ENCODE measurements at places on chromosomes 6 and 20. TPM values are rescaled to one million over a fixed set of nuclear protein-coding genes. Genes with fewer than 3 reads are reported as not detected.
A peak's percentile ranks its signal among the peaks of the same experiment; 100 is the strongest.

Gene STMND1
- total RNA-seq: not detected

Gene TREML4
- not detected for total RNA-seq

DNA sequence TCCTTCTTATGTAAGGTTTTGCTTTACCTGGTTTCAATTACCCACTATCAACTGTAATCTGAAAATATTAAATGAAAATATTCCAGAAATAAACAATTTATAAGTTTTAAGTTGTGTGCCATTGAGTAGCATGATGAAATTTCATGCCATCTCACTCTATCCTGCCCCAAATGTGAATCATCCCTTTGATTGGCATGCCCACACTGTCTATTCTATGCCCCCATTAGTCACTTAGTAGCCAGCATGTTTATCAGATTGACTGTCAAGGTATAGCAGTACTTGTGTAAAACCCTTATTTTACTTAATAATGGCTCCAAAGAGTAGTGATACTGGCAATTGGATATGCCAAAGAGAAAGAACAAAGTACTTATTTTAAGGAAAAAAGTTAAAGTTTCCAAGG lies 403.8 kb downstream of the ADGRB3 start:
- DNase-seq: no peak

DNA sequence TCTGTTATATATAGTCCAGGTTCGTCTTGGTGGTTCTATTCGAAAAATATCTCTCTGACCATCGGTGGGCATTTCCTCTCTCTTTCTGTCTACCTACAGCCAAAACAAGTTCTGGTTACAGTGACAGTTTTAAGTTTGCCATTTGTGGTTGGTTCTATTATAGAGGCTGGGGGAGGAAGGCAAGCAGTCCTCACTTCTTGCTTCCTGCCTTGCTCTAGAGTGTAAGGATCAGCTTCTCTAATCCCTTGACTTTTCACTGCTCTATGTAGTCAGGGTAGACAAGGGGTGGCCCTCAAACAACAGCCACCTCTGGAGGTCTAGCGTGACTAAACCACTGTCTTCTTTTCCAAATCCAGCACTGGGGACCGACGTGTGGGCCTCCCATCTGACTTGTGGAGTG lies 16.1 kb downstream of the E2F3 start:
- DNase-seq: no peak

Gene EPPIN
- not detected for total RNA-seq

- peak; percentile 39 for DNase-seq
These were observed 50.7 kb upstream of the SIRPA start for GRCh38 chr20:1844325-1845162.

Gene SIRPB2
- total RNA-seq: 3.2 TPM

DNA sequence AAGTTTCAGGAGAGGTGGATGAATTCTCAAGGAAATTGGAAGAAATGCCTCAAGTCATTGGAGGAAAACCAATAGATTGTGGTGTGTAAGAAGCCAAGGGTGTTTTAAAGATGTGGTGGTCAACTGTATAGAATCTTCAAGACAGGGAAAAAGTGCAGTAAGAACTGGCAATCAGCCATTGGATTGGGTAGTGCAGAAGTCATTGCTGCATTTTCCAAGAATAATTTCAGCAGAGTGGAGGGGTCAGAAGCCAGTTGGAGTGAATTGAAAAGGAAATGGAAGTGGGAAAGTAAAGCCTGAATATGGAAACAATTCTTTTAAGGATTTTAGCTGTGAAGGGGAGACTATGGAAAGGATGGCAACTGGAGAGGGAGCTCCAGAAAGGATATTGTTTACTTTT lies 128.2 kb upstream of the TMEM170B start:
- DNase-seq: no peak

Gene FNDC1
- 1.8 TPM for total RNA-seq

DNA sequence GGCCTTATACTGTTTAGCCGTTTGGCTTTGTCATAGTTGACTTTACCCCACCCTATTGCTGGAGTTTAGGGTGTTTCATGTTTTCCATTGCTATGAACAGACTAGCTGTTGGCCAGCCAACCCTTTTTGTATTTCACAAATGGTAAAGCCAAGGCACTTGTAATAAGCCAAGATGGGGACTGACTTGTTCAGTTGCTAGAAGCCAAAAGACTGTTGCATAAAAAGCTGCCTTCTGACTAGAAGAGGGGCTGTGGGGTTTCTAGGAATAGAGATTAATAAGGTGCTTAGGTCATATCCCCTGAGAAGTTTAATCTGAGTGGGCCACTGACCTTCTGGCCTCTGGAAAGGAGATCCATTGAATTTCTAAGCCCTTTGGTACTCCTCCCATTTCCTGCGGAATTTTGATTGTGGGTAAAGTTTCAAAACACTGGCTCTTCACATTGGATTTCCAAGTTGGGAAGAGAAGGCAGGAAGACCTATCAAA lies 211.1 kb downstream of the PLCB4 start:
- DNase-seq: no peak

DNA sequence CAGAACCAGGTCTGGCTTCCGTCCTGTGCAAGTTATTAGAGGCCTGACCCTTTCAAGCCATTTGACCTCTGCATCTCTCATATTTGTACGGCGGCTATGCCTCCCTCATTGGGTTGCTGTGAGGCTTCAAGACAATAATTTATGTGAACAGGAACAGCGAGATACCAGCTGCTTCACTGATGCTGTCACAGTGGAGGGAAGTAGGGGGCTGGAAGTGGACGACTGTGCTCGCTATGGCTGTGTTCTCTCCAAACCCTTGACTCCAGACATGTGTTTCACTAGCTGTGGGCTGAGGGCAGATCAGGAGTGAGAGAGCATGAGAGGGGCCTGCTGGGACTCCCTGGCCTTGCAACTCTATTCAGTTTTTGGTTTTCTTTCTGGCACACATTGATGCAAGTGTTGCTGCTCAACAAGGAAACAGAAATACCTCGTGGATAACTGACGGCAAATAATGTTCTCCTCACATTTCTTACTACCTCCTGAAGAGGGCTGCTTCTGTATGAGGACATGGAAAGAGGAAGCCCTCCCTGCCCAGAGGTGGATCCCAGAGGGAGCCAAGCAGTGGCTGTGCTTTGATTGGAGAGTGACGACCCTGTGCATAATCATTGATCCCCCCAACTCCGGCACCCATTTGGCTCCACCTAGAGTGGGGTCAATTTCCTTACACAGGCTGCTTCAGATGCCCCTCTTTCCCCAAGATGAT lies 34.7 kb upstream of the SCP2D1 start:
- DNase-seq: no peak

Gene MMP24
- total RNA-seq: 0.25 TPM

Gene NR2E1
- not detected for total RNA-seq

DNA sequence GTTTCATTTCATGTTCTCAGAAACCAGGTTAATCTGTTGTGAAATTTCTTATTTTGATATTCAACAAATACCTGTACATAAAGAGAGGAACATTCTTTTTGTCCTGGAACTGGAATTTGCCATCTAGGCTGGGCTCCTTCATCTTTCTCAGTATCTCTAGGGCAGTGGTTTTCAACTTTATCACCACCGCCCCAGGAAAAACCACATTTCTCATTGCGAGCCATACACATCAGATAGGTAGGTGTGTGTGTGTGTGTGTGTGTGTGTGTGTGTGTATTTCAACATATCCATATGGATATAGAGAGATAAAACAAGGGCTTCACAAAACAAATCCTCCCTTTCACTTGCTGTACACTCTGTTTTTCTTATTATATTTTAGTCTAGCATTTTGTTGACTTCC lies 24.1 kb downstream of the BFSP1 start:
- DNase-seq: no peak

DNA sequence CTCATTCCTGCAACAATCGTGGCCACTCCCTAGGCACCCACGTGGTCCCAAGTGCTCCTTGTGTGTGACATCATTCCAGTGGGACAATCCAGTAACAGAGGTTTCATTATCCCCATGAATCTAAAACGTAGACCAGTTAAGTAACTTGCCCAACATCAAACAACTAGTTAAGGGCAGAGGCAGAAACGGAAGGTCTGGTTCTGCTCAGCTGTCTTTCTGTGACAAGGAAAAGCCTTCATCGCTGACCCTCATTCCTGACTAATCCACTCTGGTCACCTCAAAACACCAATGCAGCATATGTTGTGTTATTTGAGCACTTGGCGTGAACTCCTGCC lies 261.4 kb upstream of the JARID2 start:
- DNase-seq: peak; percentile 20

Gene CNR1
- 0.66 TPM for total RNA-seq

- DNase-seq: peak; percentile 66
These were observed 184.5 kb upstream of the MARCKS start for GRCh38 chr6:113672491-113673149.

Gene GMPR
- 126 TPM for total RNA-seq

Gene TOX2
- 0.30 TPM for total RNA-seq

All from left ventricle myocardium inferior (tissue), 1 donor.